ENCODE measurements at places on chromosomes 6 and 20.

DNA sequence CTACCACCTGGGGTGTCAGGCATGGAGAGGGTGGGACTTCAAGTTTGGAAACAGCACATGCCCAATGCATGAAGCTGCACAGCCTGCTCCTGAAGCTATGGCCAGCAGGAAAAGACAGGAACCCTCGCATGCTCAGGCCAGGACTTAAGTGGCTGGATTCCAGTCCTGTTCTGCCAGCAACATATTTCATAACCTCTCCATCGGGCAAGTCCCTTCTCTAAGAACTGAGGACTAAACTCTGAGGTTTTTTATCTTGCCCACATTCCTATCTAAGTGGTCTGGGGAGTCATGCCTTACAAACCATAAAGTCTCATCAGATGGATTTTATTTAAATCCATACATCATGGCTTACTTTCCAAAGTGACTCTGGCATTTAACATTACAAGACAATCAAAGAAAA, 27.5 kb upstream of the AGPAT4 start:
- DNase-seq: no peak

GRCh38 chr6:2853769-2854395, 12.2 kb upstream of the SERPINB1 start:
- DNase-seq: peak; percentile 56

DNA sequence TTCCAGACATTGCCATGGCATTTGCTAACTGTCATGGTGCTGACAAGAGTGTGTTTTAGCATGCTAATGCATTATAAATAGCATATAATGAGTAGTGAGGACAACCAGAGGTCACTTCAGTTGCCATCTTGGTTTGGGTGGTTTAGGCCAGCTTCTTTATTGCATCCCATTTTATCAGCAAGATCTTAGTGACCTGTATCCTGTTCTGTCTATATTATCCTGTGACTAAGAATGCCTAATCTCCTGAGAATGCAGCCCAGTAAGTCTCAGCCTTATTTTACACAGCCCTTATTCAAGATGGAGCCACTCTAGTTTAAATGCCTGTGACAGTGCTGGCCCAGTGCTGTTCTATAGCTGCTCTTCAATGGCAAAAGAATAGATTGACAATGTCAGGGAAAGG, 781.0 kb upstream of the ADGRB3 start:
- no peak for DNase-seq

DNA sequence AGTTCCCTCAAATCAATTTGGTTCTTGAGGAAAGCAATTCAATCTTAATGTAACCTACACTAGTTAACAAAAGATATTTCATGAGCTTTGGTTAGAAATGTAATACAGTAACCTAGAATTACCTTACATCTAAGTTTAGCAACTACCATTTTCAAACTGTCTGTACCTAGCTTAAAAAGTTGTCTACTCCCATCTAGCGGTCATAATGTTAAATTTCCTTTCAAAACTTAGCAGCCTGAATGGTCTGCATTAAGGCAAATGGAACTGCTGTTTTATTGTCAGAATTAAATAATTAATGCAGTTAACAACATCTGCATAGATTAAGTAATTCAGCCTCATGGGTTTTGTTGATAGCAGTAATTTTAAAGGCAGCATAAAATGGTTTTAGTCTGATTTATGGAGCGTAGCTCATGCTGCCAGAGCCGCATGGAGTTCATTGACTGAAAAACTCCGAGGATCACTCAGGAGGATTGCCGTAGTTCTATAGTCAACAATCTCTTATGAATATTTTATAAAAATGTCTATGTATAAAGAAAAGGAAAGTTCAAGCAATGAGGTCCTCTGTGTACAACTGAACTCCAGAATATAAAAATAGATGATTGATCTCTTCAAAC, 485.4 kb upstream of the MANEA start:
- peak; percentile 11 for DNase-seq

DNA sequence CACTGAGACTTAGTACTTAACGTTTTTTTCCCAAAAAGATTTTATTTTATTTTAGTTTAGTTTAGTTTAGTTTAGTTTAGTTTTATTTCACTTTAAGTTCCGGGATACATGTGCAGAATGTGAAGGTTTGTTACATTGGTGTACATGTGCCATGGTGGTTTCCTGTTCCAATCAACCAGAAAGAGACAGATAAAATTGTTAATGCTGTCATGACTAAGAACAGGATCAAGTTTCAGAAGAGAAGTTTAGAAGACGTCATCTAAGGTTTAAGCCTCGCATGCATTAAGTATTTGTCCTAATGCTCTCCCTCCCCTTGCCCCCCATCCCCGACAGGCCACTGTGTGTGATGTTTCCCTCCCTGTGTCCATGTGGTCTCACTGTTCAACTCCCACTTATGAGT, 540.0 kb downstream of the KHDRBS2 start:
- DNase-seq: no peak

DNA sequence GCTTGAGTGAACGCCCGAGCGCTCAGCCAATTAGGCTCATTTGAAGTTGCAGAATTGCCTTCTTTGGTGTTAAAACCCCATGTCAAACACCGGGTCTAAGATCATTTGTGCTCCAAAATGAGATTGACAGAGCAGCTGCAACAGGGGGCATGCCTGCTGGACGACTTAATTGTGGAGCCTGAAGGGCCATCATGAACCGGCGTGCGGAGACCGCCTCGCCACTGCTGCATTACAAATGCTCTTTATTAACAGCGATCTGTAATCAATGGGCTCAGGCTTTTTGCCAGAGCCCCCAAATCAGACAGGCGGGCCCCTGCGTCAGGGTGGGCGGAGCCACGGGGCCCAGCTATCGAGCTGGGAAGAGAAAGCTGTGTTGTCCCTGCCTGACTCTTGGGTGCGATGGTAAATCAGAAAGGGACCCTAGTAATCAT, 183.2 kb downstream of the SIM1 start:
- DNase-seq: no peak

DNA sequence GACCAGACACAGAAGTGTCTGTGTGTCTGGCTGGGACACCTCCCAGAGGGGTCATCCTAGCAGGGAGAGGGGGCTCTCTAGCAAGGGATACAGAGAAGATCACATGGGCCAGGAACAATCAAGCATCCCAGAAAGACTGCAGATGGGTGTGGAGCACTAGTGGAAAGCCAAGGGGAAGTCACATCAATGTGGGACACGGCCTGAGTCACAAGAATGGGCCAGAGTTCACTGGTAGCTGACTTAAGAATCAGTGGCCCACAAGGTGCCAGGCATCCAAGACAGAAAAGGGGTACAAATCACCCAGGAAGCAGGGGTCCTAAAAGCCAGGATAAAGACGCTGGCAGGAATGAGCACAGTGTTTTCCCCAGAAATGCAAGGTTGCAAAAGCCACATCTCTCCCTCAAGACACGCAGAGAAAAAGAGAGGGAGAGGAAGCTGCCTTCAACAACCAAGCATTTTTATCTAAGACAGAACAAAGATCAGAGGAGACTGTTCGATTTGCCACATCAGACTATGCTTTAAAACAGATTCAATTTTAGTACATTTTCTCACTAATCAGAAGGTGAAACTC, 113.6 kb upstream of the DST start:
- no peak for DNase-seq

DNA sequence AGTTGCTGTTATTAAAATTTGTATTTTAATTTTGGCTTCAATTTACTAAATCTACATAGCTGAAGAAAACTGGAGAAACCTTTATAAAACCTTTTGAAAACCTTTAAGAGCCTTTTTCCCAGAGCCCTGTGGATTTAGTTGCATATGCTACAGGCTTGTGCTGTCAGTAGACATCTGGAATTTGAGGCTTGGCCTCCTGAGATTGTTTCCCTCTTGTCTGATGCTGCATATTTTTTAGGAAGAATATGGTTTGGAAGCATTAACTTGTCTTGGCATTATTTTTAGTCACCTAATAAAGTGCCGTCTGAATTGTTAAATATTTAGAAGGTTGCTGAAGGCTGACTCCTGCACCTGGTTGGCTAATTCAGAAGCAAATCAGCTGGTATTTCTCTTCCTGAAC, 369.4 kb downstream of the UTRN start:
- DNase-seq: no peak

- no peak for DNase-seq
Observed at GRCh38 chr20:45051204-45052060, 49.5 kb downstream of the KCNS1 start.

- DNase-seq: no peak
Observed at GRCh38 chr6:45664707-45665106, 287.0 kb upstream of the SUPT3H start.

GRCh38 chr6:20092071-20092566, 120.2 kb downstream of the MBOAT1 start:
- peak; percentile 35 for DNase-seq

DNA sequence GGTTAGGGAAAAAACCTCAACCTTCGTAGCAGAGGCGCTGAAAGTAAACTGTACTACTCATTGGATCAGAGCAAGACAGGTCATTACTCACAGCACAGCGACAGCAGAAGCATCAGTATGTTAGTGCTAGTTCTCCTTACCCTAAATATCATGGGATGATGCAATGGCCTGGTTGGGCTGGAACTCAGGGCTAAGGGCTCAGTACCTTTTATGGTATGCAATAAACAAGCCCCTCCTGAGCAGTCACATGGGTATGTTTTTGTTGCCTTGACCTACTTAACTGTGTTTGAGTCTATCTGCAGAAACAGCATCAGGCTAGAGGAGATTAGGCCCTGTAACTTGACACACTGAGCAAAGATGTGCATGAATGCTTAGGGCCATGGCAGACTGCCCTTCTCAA, 369.4 kb upstream of the IMPG1 start:
- peak; percentile 53 for DNase-seq

DNA sequence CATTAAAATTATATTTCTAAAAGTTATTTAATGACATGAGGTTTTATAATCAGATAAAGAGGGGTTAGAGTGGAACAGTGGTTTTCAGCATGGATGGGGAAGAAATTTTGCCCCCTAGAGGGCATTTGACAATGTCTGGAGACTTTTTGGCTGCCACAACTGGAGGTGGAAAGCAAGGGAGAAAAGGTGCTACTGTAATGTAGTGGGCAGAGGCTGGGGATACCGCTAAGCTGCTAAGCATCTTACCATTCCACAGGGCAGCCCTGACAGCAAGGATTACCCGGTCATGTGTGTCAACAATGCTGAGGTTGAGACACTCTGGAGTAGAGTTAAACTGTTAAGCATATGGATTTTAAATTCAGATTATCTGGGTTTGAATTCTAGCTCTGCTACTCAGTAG, 52.9 kb upstream of the FABP7 start:
- DNase-seq: peak; percentile 31

GRCh38 chr6:121190122-121190521, 144.2 kb downstream of the TBC1D32 start:
- DNase-seq: no peak

DNA sequence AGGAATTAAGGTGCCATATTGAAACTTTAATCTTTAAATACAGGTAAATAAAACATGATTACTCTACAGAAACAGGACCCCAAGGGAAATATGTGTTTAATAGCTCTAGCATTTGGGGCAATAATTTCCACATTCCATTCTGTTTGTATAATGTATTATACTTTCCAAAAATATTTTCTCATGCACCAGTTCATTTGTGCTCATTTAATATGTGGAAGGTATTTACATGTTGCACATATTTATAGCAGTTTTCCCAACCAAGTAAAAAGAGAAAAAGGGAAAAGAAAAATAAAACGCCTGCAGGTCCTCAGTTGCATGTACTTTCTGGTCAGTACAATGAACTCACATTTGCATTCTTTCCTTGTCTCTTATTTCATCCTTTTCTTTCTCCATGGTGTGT, 129.5 kb upstream of the SULF2 start:
- DNase-seq: no peak

DNA sequence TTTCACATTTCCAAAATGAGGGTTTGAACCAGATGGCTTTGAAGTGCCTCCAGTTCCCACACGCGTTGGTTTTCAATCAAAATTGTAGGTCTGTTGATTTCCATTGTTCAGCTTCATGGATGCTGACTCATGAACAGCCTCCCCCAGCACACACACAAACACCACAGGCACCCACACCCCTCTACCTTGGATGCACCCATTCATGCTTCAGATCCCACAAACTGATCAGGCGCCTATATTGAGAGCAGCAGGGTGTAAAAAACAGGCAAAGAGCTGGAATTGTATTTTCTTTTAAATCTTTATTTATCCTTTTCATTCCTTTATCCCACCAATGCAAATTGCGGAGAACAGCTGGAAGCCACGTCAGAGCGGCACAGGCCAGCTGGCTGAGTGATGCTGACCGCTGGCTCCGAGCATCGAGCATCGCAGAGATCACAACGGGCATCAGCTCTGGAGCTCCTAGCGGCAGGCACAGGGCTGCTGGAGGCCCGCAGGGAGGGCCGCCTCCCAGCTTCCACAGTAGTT, 29.3 kb upstream of the TBC1D7 start:
- no peak for DNase-seq

- no peak for DNase-seq
Observed at GRCh38 chr20:13814672-13815071, 29.8 kb downstream of the NDUFAF5 start.
